ENCODE measurements at places on chromosomes 7 and 10.
A peak's percentile ranks its signal among the peaks of the same experiment; 100 is the strongest.

DNA sequence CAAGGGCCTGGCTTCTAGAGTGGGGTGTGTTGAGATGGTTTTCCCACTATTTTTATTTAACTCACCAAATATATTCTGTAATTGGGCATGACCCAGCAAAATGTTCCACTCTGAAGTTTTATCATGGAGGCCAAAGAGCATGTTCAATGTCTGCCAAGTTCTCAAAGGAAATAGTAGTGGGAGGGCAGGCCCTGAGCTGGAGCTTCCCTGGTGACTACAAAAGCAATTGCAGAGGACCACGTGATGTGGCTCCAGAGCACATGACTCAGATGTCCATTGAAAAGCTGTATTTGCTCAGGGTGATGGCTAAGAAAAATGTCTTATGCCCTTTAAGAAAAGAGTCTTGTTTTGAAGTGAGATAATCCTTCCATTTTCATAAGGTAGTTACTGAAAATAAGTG, 1024.8 kb downstream of the LRMDA start:
- no peak for DNase-seq

GRCh38 chr7:94239661-94240234, 154.9 kb upstream of the COL1A2 start:
- DNase-seq = no peak

DNA sequence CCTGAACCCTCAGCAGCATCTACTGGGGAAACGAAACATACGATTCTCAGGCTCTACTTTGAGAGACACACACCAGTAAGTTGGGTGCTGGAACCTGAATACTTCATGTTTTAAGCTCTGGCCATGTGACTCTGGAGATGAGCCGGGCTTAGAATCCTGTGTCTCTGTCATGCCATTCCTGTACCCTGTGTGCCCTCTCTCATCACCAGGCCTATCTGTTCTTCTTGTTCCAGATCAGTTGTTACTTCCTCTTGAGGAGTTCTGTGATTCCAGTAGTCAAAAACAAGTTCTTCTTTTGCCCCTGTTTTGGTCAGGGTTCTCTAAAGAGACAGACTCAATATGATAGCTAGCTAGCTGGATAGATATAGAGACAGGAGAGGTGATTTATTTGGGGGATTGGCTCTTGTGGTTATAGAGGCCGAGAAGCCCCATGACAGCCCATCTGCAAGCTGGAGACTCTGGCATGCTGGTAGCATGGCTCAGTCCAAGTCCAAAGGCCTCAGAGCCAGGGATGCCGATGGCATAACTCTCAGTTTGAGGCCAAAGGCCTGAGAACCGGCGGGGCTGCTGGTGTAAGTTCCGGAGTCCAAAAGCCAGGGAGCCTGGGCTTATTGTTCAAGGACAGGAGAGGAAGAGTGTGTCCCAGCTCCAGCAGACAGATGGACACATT, 54.3 kb downstream of the CHN2 start:
- no peak for DNase-seq

DNA sequence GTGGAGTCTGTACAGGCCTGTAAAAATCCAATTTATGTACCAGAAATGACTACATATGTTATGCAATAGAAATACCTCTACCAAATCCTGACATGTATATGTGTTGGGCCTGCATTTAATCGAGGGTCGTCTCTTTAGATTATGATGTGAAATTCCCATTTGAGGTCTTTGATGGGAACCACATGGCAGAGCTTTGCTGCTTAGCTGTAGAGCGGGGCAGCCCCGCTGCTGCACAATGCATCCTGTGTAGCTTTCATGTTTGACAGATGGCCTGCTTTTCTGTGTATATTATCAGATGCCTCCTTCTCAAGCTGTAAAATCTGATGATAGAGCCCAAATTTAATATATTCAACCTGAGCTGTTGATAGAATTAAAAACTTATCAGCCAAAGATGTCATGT, 65.8 kb downstream of the RAB18 start:
- DNase-seq = no peak

GRCh38 chr7:141158561-141158960, 84.7 kb downstream of the TMEM178B start:
- DNase-seq = peak; percentile 5

- DNase-seq = no peak
Measured at GRCh38 chr10:131396121-131397050, 84.9 kb upstream of the TCERG1L start.

DNA sequence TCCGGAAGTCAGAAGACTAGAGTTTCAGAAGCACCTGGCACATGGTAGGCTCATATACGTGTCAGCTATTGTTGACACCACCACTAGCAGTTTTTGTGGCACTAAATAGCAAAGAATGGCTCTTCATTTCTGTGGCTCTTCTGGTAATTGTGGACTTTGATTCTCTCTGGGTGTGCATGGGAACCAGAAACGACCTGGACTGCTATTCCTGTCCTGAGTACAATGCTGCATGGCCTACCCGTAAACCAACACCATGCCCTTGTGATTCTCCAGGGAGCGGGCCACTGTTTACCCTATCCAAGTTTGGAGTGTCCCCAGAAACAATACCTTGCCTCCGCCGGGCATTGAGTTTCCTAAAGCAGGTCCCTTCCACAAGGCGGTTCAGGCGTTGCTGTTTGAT, 162.9 kb upstream of the AOAH start:
- no peak for DNase-seq

- DNase-seq = no peak
Measured at GRCh38 chr10:74047304-74047703, 49.4 kb downstream of the VCL start.

DNA sequence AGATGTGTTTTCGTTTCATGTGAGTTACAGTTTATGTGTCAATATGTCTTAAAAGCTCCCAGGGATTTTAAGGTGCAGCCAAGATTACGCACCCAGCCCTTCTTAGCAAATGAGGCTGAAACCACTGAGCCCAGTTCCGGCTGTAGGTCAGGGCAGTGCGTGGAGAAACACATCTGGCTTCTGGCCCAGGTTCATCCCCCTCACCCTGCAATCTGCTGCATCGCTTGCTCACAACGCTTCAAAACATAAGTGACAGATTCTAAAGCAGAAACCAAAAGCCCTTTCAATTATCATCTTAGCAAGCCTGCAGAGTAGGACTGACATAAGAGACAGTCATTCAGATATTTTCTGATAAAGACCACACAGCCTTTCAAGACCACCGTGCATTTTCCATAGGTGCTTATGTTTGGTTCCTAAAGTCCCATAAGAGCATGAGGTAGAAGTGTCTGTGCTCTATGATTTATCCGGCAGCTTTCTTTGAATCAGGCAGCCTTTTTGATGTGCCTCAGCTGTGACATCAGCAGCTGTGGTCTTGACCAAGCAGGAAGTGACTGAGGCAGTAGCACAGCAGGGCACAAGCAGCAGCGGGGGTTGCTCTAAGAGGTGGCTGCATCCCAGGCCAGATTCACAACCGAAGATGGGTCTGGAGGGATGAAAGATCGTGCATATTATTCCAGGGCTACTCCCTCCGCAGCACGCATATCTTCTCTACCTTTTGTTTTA, 72.1 kb upstream of the LYZL2 start:
- DNase-seq = no peak

DNA sequence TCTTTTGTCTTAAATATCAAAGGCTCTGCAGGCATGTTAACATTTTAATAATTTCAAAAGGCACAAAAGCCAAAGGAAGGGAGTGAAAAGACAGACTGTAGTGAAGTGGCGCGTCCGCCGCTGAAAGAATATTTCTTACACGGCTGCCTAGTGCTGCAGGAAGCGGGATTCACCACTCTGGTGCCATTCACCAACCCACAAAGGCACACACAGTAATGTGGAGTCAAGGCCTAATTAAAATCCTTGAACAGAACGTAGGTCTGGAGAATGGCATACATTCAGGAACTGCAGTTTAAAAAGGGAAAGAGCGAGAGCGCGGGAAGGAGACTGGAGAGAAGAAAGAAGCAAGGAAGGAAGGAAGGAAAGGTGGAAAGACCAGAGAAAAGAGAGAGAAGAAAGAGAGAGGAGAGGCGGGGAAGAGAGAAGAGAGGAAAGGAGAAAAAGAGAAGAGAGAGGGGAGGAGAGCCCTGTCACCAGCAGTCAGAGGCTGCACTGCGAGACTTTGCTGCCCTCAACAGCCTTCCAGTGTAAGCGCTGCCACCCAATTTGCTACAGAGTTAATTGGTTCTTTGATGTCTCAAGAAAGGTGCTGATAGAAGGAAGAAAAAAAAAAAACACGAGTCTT, 554.0 kb downstream of the MDFIC start:
- no peak for DNase-seq

DNA sequence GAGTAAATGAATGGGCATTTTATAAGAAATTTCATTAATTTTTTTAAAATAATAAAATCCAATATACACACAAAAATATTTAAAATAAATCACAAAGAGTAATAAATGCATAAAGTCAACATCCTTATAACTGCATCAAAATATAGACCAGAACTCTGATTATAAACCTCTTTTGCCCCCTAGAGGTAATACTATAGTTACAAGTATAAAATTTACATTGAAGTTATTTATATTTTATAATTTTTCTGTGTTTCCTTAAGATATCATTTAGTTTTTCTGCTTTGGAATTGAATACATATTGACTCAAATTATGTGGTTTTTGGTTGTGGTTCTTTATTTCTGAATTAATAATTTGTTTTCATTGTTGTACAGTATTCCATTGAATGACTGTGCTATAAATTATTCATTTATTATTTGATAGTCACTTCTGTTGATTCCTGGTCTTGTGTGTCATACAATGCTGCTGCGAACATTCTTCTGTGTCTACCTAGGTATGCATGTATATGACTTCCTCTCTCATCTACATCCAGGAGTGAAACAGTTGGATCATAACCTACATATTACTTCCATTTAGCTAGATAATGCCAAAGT, 673.6 kb downstream of the IPMK start:
- no peak for DNase-seq

DNA sequence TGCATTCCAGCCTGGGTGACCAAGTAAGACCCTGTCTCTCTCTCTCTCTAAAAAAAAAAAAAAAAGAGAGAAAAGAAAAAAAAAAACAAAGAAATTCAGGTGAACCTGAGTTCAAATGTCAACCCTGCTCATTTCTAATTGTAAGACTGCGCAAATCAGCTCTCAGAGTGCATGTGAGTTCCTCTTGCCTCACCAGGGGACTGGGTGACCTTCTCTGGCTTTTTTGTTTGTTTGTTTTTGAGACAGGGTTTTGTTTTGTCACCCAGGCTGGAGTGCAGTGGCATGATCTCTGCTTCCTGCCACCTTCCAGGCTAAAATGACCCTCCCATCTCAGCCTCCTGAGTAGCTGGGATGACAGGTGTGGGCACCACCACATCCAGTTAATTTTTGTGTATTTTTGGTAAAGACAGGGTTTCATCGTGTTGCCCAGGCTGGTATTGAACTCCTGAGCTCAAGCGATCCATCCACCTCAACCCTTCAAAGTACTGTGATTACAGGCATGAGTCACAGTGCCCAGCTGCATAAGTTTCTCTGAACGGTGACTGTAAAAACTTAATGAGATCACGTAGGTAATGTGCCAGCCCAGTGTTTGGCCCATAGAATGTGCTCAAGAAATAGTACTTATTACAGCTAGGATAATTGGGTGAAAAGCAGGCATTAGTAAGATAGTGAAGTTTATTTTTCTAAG, 45.3 kb upstream of the BAMBI start:
- no peak for DNase-seq

- DNase-seq = no peak
Measured at GRCh38 chr7:50400114-50400513, 50.0 kb downstream of the FIGNL1 start.

DNA sequence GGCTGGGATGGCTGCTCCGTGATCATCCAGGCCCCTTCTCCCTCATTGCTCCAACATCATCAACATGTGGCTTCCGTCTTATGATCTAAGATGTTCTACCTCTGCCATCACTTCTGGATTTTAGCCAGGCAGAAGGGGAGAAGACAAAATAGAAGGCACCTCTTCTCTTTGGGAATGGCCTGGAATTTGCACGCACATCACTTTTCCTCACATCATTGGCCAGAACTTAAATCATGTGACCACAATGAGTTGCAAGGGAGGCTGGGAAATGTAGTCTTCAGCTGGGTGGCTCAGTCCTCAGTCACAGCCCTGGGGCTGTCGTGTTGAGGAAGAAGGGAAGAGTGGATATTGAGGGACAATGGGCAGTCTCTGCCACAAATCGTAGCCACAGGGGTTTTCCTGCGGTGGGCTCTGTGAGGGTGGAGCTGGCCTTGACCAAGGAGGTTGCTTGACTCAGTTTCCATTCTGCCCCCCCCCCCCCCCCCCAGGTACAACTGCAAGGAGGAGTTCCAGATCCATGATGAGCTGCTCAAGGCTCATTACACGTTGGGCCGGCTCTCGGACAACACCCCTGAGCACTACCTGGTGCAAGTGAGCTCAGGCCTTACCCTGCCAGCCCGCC, 50.3 kb downstream of the PALD1 start:
- no peak for DNase-seq

GRCh38 chr10:27998178-27998953, 513 bp downstream of the ODAD2 start:
- DNase-seq = no peak

DNA sequence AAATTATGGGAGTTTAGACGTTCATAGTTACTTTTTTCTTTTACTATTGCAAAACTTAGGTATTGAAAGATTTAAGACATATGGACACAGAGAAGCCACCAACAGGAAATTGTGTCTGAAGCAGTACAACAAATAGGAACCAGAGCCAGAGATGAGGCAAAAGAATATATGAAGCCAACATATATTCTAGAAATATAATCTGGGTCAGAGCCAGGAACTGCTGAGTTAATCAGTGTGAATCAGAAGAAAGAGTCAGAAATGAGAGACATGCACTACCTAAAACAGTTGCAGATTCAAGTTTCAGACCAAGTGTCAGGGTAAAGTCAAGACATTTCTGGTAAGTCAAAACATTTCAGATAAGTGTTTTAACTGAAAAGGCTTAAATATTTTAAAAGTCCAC, 67.7 kb downstream of the DGKB start:
- no peak for DNase-seq

GRCh38 chr7:47039904-47040303, 542.0 kb downstream of the TNS3 start:
- no peak for DNase-seq

- no peak for DNase-seq
Measured at GRCh38 chr10:124279298-124279697, 139.4 kb downstream of the OAT start.

GRCh38 chr10:37856881-37857286, 526 bp downstream of the ZNF248 start:
- no peak for DNase-seq

DNA sequence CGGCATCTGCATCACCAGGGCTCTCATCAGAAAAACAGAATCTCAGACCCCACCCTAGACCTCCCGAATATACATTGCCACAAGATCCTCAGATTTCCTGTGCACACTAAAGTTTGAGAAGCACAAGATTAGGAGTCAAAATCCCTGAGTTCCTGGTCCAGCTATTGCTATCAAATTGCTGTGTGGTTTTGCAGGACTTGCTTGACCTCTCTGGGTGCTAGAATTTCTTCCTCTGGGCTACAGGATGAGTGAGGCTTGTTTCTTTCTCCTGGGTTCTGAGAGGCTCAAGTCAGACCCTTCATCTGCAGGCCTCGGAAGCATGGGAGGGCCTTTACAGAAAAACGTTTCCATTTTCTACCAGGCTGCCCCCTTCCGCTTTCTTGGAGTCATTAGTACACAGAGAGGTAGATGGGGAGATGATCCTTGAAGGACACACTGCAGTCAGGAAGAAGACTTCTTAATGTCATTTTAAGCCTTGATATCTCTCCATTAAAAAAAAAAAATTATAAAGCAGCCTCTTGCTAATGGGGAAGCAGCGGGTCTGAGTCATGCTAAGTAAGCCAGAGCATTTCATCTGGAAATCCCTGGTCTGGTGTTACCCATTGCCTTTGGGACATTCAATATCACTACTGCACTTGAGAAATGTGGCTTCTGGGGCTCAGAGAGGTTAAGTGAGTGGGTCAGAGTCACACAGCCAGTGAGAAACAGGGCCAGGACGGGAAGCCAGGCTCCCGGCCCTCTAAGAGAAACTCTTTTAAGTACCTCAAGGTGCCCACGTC, 173.5 kb downstream of the KCNMA1 start:
- DNase-seq = no peak
